ENCODE measurements at places on chromosomes 7 and 10. TPM values are rescaled to one million over a fixed set of nuclear protein-coding genes. Genes with fewer than 3 reads are reported as not detected.

- no peak for ATAC-seq
Observed at GRCh38 chr10:63717027-63717715, 196.0 kb downstream of the REEP3 start.

- peak; percentile 75 for ATAC-seq
Observed at GRCh38 chr7:134448356-134449229, 10.3 kb downstream of the AKR1B1 start.

- no peak for ATAC-seq
Observed at GRCh38 chr7:101556453-101556968, 72.6 kb downstream of the MYL10 start.

GRCh38 chr7:157210682-157211081 is 72.0 kb downstream of the UBE3C start:
- ATAC-seq, result no peak

- no peak for ATAC-seq
Observed at GRCh38 chr10:128029731-128030369, 96.4 kb downstream of the MKI67 start.

DNA sequence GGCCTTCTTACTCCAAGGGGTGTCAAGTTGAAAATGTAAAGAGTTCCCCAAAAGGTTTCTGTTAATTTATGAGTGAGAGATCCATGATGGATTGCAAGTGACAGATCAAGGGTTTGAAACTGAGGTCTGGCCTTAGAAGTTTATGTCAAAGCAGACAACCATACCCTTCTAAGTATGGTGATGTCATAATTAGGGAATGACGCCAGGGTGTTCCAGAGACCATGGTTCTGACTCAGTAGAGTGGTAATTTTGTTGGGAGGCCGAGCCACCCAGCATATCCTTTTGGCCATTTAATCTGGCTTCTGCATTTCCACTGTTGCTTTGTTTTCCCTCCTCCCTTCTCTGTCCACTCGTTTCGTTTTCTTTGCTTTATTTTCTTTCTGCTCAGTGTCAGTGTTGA is 2.7 kb downstream of the TRUB1 start:
- ATAC-seq, result no peak

DNA sequence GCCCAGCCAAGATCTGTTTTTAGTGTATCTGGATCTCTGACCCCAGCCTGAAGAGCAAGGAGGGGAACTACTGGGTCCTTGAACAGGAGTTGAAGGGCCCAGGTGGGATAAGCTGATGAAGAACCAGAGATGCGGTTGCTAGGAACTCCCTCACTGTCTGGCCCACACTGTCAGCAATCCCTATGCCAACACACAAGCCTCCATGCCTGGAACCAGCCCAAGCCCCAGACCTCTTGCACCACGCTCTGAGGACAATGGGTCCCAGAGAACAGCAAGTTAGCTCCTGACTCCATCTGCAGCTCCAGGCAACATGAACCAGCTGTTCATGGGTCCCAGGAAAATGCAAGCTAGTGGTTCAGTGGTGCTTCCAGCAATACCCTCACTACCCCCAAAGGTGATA is 2.4 kb downstream of the NAT16 start:
- no peak for ATAC-seq

DNA sequence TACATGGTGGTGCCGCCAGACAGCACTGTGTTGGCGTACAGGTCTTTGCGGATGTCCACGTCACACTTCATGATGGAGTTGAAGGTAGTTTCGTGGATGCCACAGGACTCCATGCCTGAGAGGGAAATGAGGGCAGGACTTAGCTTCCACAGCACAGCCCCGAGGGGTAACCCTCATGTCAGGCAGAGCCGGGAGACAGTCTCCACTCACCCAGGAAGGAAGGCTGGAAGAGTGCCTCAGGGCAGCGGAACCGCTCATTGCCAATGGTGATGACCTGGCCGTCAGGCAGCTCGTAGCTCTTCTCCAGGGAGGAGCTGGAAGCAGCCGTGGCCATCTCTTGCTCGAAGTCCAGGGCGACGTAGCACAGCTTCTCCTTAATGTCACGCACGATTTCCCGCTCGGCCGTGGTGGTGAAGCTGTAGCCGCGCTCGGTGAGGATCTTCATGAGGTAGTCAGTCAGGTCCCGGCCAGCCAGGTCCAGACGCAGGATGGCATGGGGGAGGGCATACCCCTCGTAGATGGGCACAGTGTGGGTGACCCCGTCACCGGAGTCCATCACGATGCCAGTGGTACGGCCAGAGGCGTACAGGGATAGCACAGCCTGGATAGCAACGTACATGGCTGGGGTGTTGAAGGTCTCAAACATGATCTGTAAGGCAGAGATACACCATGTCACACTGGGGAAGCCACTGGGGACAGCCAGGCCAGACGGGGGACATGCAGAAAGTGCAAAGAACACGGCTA is 104.6 kb upstream of the TNRC18 start:
- no peak for ATAC-seq

DNA sequence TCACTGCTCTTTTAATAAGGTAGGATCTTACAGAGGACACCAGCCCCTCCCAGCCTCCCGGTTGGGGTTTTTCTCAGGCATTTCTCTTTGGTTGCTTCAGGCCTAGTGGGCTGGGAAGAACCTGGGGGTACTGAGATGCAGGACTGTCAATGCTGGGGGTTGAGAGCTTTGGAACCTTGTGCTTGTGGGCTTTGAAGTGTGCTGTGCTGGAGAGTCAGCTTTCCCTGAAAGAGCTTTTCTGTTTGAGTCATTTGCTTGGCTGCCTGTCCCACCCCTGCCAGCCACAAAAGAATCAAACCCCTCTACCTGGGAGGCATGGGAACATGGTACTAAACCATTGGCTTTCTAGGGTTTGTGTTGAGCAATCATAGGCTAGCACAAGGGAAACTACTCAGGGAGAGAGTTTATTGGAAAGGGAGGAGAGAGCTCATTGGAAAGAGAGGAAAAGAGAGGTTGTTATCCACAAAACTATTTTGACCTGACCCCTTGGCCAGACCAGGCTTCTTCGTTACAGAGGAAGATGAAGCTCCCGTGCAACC is 1.4 kb downstream of the SCD start:
- no peak for ATAC-seq

GRCh38 chr10:71285180-71285545 is 33.9 kb upstream of the SLC29A3 start:
- ATAC-seq, result peak; percentile 52

DNA sequence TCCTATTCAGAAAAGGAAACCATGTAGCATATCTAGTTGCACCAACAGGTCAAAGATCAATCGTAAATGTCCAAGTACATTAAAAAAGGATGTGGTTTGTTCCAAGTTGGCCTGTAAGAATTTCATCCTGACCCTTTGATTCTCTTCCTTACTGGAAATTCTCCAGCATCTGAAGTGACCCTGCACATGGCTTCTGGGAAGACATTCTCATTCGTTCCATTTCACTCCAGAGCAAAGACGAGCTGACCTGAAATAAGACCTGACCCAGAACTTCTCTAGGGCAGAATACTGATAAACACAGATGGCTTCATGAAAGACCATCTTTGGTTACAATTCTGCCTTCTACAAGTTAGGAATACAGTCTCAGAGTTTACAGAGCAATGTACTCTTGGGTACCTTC is 39.8 kb downstream of the ASB4 start:
- ATAC-seq, result no peak

DNA sequence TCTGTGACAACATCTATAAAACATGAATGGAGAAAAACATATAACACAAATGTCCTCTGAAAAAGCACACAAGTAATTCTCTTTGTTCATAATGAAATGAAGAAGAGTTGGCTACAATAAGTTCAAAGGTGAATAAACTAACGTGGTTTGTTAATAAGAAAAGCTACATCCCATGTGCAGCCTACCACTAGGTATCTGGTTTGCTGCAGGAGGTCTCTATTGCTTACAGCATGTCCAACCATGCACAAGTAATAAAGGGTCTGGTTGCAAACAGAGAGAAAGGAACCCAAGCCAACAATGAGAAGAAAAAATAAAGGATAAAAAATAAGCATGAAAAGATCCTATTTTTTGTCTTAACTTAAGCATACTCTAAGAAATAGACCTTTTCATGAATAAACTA is 139.2 kb downstream of the CHCHD3 start:
- ATAC-seq, result no peak

- ATAC-seq, result peak; percentile 59
Observed at GRCh38 chr7:107666790-107667189, 6.2 kb downstream of the SLC26A4 start.

- no peak for ATAC-seq
Observed at GRCh38 chr10:31484431-31485135, 165.6 kb downstream of the ZEB1 start.

DNA sequence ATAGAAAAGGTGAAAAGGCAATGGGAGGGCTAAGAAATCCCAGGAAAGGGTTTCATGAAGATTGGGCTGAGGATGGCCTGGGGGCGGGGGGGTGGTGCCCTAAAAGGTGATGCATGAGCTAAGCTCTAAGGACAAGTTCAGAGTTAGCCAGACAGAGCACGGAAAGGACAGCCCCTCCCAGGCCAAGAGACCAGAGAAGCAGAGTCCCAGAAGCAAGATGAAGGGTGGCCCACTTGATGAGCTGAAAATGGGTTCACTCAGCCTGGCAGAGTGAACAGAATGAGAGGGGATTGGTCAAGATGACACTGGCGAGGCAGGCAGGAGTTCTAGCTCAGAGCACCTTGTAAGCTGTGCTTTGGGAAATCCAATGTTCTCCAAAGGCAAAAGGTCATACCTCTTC is 89.4 kb upstream of the GPR26 start:
- no peak for ATAC-seq

DNA sequence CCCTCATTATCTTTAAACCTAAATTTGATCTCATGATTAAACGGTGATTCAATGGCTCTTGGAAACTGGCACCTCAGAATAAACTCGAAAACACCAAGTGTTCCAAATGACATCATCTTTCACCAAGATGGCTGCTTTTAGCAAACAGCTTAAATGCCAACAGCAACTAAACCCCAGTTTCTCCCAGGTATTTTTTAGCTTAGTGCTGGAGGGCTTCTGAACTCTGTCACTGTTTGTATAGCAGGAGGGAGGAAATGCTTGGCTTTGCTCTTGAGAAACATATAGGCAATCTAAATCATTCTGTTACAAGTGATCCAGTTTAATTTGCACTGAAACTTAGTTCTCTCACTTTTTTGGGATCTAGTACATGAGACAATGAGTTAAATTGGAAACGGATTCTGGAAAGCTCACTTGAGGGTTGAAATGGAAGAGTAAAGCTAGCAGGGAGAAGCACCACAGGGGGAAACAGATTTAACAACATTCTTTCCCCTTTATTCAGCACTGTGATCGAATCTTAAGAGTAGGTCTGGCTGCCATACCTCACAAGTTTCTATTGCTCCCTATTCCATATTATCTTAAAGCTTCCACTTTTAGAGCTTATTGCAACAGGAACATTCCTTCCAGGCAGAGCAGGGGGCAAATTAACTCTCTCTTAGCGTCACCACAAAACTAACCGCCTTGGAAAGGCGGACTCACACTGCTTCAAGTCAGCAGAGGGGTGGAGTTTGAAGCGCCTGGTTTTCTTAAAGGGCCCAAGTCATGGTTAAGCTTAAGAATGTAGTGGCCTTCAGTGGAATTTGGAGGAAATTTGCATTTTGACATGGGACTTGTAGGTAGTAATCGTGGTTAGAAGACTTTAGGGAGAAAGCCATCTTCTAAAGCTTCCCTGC is 1.8 kb upstream of the CCDC6 start:
- no peak for ATAC-seq

DNA sequence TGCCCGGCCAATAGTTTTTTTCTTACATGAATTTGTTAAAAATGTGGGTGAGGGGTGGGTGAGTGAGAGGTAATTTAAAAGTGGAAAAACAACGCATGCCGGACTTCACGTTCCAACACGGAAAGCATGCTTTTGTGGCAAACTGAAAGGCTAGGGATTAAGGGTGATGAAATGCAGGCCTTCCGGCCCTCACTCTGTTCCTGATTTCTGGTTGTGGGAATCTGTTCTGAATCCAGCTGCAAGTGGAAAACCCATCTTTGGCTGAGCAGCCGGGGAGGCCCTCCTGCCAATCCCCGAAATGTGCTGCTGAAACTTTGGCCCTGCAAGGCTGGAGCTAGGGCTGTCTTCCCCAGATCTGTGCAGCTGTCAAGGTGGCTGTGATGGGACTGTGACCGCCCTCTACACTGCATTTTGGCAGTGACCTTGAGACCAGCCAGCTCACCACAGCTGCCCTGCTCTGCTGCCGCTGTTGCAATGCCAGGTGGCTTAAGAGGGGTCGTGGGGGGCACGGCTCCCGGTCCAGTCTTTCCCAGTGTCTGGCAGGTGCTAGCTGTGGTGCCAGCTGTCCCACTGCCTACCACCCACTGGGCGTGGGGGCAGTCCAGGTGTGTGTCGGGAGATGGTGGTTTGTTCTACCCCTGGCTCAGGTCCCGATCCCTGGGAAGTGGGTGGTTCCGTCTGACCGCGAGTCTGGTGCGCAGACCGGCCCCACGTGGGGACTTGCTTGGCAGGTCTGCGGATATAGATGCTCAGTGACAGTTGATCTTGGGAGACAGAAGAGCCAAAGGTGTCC is 39.0 kb downstream of the TET1 start:
- ATAC-seq, result peak; percentile 63

- ATAC-seq, result peak; percentile 33
Observed at GRCh38 chr10:53403688-53404087, 631.1 kb upstream of the MBL2 start.

GRCh38 chr7:158424011-158424410 is 163.6 kb downstream of the PTPRN2 start:
- no peak for ATAC-seq

DNA sequence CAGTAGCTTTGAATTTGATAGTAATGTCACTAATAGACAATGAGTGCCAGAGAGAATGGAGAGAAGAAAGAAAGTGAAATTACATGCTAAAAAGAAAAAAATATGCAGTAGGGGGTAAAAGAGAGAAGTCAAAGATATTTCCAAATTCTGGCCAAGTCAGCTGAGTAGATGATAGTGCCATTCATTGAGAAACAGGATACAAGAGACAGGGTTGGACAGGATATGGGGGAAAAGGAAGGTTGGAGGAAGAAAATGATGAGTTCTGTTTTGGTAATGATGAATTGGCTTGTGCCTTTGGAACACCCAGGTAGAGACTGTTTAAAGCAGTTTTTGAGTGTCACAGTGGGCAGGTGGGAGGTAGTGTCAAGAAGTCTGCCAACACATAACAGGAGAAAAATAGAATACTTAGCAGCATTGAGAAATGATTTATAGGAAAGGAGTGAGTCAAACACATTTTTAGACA is 78.3 kb downstream of the LRRC17 start:
- ATAC-seq, result no peak

DNA sequence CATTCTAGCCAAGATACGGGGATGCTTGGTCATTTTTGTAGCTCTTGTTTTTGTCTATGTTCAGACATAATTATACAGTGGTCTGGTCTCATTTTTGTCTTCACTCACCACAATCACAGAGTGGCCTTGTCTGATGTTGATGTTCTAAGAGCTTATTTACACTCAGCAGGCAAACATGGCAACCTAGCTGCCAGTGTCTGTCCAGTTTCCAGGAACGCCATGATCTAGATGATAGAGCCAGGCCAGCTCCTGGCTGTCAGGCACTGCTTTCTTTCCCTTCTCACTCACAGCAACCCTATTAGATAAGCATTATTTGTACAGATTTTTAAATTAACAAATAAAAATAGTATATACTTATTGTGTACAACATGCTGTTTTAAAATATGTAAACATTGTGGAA is 98.6 kb upstream of the PHF14 start:
- no peak for ATAC-seq

The GJD4 gene
- not detected for total RNA-seq

The AKR1C4 gene
- total RNA-seq, result not detected

The KIN gene
- total RNA-seq, result 8.3 TPM

The LDB3 gene
- total RNA-seq, result 0.56 TPM

The MAT1A gene
- 0.48 TPM for total RNA-seq

The PTF1A gene
- total RNA-seq, result not detected

The FXYD4 gene
- total RNA-seq, result not detected

The SH2B2 gene
- 1.1 TPM for total RNA-seq

The CDH23 gene
- 1.3 TPM for total RNA-seq

The LIPJ gene
- total RNA-seq, result 0.12 TPM

The CPN1 gene
- total RNA-seq, result not detected

The IFIT5 gene
- total RNA-seq, result 5.3 TPM

The ZNF804B gene
- not detected for total RNA-seq

The TMEM273 gene
- 3.8 TPM for total RNA-seq
